K562 (cell line): ENCODE measurements at places on chromosomes 13 and 19. TPM values are rescaled to one million over a fixed set of nuclear protein-coding genes. Genes with fewer than 3 reads are reported as not detected.

GRCh38 chr19:11506967-11507366, 1.3 kb upstream of the ZNF653 start:
- no peak overlapping the region for H3K4me3 ChIP-seq
- DNase-seq, result no peak
- H3K36me3 ChIP-seq, result peaks cover 22% of the 10 kb centered on the region; the same call in 2 of the 3 replicates
- no peaks in the 10 kb centered on the region for H3K27me3 ChIP-seq

DNA sequence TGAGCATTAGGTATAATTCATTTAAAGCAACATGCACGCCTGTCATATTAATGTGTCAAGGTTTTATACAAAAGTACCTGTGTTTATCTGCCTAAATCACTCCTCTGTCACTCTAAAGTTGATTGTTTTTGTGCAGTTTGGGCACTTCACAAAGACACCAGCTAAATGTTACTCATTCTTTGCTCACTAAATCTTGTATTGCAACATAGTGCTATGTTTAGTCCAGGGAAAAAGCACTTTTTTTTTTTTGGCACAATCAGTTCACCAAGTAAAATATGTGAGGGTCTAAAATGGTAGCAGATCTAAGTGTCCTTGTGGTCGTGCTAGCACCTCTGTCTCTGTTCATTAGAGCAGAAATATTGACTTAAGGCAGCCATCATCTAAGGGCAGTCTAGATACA, 2526.7 kb upstream of the PCDH20 start:
- no peaks in the 10 kb centered on the region for H3K36me3 ChIP-seq
- no peak for DNase-seq
- no peaks in the 10 kb centered on the region for H3K4me1 ChIP-seq
- no peak overlapping the region for H3K4me3 ChIP-seq
- no peak overlapping the region for H3K27ac ChIP-seq

Gene CGB2
- total RNA-seq, result not detected in 2 replicates

- H3K4me1 ChIP-seq, result no peaks in the 10 kb centered on the region; the same call in 2 of the 3 replicates
- no peaks in the 10 kb centered on the region for H3K36me3 ChIP-seq
- no peaks in the 10 kb centered on the region for H3K27me3 ChIP-seq
- no peak for DNase-seq
- H3K27ac ChIP-seq, result no peak overlapping the region
These were observed 36.0 kb upstream of the NEK3 start for GRCh38 chr13:52195401-52195837.

Gene COG6
- total RNA-seq, result 14.0 and 14.8 TPM in 2 replicates

GRCh38 chr13:79389026-79389425, 17.0 kb downstream of the RBM26 start:
- H3K27ac ChIP-seq, result peak overlapping the region; percentile 10; the same call in 1 of the 3 replicates
- DNase-seq, result no peak
- peaks cover 10% of the 10 kb centered on the region; the same call in 2 of the 3 replicates for H3K4me1 ChIP-seq

Gene CEACAM5
- total RNA-seq, result 0.33 and 1.7 TPM in 2 replicates

DNA sequence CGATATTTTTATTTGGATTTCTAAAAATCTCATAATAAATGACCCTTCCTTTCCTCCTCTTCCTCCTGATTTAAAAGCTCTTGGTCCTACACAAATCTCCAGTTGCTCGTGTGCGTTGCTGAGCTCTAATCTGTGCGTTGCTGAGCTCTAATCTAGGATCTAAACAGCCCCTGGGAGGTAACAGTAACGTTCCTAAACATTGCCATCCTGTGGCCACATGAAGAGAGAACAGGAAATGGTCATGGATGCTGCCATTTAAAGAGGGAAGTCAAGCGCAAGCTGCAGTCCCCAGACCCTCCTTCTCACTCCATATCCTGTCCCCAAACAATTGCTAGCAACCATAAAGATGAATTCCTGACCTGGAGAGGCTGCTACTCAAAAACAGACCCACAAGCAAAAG, 170.8 kb downstream of the NUFIP1 start:
- H3K27ac ChIP-seq, result no peak overlapping the region
- no peaks in the 10 kb centered on the region for H3K36me3 ChIP-seq
- DNase-seq, result no peak
- H3K4me1 ChIP-seq, result no peaks in the 10 kb centered on the region

GRCh38 chr13:36841391-36841790, 22.4 kb downstream of the RFXAP start:
- no peaks in the 10 kb centered on the region for H3K27me3 ChIP-seq
- H3K27ac ChIP-seq, result no peak overlapping the region
- H3K36me3 ChIP-seq, result no peaks in the 10 kb centered on the region
- H3K4me3 ChIP-seq, result no peak overlapping the region
- no peaks in the 10 kb centered on the region for H3K4me1 ChIP-seq

- no peak overlapping the region for H3K4me3 ChIP-seq
- peak; percentile 65 for DNase-seq
- peaks cover 100% of the 10 kb centered on the region for H3K36me3 ChIP-seq
- no peaks in the 10 kb centered on the region for H3K27me3 ChIP-seq
- H3K4me1 ChIP-seq, result no peaks in the 10 kb centered on the region; the same call in 2 of the 3 replicates
These were observed 32.0 kb upstream of the EPHX3 start for GRCh38 chr19:15264061-15264932.

Gene CYP4F2
- total RNA-seq, result 0.22 and 0.51 TPM in 2 replicates
